Activated T-cell treated with anti-CD3 and anti-CD28 coated beads, Interleukin-2, amount 50 U/mL, for 72 hours (primary cell): ENCODE measurements at places on chromosomes 1 and 21.

GRCh38 chr1:238112952-238113621, 222.4 kb upstream of the ZP4 start:
- no peak for DNase-seq

- DNase-seq, result no peak
Measured at GRCh38 chr1:66633159-66633558, 99.2 kb downstream of the SGIP1 start.

GRCh38 chr1:234186037-234186688, 187.1 kb upstream of the COA6 start:
- peak; percentile 54 for DNase-seq

DNA sequence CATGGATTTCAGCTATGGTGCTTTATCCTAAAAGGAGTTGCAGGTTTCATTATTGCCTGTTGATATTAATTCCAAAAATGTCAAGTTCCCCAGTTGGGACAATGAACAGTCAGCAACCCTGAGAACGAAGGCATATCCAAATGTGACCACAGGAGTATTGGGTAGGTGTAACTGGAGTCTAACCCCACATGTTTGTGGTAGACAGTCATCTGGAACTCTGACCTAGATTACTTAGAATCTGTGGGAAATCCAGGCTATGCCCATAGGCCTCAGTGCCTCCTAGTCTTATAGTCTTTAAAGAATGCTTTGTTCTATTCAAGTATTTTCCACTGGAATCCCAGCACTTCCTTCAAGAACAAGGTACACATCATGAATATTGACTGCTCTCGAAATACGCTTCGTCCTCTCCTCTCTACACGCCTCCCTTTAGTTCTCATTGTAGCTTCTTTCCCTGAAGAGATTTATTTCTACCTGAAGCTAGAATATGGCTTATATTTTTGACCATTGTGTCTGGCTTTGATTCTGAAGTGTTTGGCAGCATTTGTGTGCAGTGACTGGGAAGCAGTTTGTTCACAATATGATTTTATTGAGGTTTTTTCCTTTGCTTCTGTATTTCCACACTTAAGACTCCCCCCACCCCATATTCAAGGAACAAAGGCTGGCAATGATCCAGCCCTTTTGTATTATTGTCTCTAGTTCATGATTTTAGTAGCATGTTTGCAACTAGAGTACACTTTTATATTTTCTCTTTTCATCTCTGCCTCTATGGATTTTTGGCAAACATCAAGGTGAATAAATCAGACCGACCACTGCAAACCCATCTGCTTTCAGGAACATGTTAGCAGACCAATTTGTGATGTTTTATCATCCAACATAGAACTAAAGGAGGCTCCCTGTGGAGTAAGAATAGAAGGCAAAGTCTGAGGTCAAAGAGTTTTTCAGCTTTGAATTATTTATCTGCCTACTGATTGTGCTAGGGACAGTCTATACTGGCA, 178.6 kb downstream of the GPR52 start:
- DNase-seq, result no peak

- no peak for DNase-seq
Measured at GRCh38 chr1:214102907-214103306, 115.1 kb downstream of the PROX1 start.

- DNase-seq, result no peak
Measured at GRCh38 chr1:161505686-161506085, 429 bp downstream of the FCGR2A start.

DNA sequence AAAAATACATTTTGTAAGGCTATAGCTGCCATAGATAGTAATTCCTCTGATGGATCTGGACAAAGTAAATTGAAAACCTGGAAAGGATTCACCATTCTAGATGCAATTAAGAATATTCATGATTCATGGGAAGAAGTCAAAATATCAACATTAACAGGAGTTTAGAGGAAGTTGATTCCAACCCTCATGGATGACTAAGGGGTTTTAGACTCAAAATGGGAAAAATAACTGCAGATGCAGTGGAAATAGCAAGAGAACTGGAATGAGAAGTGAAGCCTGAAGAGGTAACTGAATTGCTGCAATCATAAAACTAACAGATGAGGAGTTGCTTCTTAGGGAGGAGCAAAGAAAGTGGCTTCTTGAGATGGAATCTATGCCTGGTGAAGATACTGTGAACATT, 230.8 kb downstream of the KCTD3 start:
- no peak for DNase-seq
